Smooth muscle cell of bladder (primary cell): ENCODE measurements at places on chromosomes 13 and 19. TPM values are rescaled to one million over a fixed set of nuclear protein-coding genes. Genes with fewer than 3 reads are reported as not detected.

The ZNF100 gene
- total RNA-seq, result 1.00 and 1.4 TPM in 2 replicates

The ZNF492 gene
- under 0.01 and 0.09 TPM in 2 replicates for total RNA-seq

The KLF12 gene
- 4.6 and 4.7 TPM in 2 replicates for total RNA-seq

The TPTE2 gene
- 0.09 TPM in 1 of 2 replicates, not detected in the other for total RNA-seq

The PABPC3 gene
- 0.09 and 0.14 TPM in 2 replicates for total RNA-seq

The PEX11G gene
- 2.2 and 3.8 TPM in 2 replicates for total RNA-seq

The KCNJ14 gene
- 0.28 and 0.46 TPM in 2 replicates for total RNA-seq

The SIGLECL1 gene
- total RNA-seq, result not detected in 2 replicates

The CCDC8 gene
- 22.0 and 34.7 TPM in 2 replicates for total RNA-seq

The INSL3 gene
- not detected in 2 replicates for total RNA-seq

The IFNL2 gene
- not detected in 2 replicates for total RNA-seq

The AMER2 gene
- total RNA-seq, result not detected in 2 replicates

The PEAK3 gene
- total RNA-seq, result not detected in 2 replicates

The CLDND2 gene
- 0.14 and 0.18 TPM in 2 replicates for total RNA-seq

The PBX4 gene
- 0.43 and 0.55 TPM in 2 replicates for total RNA-seq

The BCAM gene
- total RNA-seq, result 5.0 and 6.1 TPM in 2 replicates

The OR7G3 gene
- not detected in 2 replicates for total RNA-seq

The ADAMTSL5 gene
- total RNA-seq, result 2.1 and 3.1 TPM in 2 replicates

The CYP2A6 gene
- total RNA-seq, result not detected in 2 replicates

The PRRG2 gene
- total RNA-seq, result 0.43 and 0.83 TPM in 2 replicates

The METTL21C gene
- total RNA-seq, result not detected in 2 replicates

The CFAP97D2 gene
- total RNA-seq, result not detected in 2 replicates

The PNMA8A gene
- 1.4 and 2.1 TPM in 2 replicates for total RNA-seq

The TMIGD2 gene
- not detected in 2 replicates for total RNA-seq

The NCR1 gene
- not detected in 2 replicates for total RNA-seq

The TOMM40 gene
- 31.4 and 35.1 TPM in 2 replicates for total RNA-seq

The CYP4F12 gene
- 0.18 TPM in 1 of 2 replicates, not detected in the other for total RNA-seq

The VSTM2B gene
- total RNA-seq, result not detected in 2 replicates

The PSG6 gene
- total RNA-seq, result not detected in 2 replicates

The PLK5 gene
- not detected in 2 replicates for total RNA-seq
